Naive thymus-derived CD4-positive, alpha-beta T cell (primary cell): ENCODE measurements at places on chromosomes 12 and 14. TPM values are rescaled to one million over a fixed set of nuclear protein-coding genes. Genes with fewer than 3 reads are reported as not detected.

Gene KCNK10
- not detected for polyA plus RNA-seq

Gene ACVRL1
- polyA plus RNA-seq: not detected

Gene ESR2
- polyA plus RNA-seq: not detected

DNA sequence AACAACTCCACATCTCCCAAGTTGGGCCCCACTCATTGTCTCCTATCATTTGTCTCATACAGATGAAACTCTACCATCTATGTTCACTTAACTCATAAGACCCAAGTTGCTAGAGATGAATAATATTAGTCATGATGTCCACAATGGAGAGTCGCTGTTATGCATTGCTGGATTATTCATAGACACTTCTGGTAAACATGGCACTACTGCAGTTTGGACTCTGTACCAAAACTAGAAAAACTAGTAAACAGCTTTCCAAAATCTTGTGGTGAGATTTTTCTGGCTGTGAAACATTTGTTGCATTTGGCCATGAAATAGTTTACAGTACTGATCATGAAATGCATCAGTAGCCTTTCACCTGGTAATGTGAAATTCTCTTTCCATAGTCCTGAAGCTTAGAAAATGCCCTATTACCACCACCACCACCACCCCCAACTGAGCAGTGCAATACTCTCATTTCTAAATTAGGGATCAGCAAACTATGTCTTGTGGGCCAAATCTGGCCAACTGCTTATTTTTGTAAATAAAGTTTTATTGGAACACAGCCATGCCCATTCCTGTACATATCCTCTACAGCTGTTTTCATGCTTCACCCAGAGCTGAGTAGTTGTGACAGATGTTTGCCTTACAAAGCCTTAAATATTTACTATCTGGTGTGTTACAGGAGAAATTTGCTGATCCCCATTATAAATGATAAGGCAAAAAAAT, 236.5 kb downstream of the DPF3 start:
- DNase-seq: no peak
- H3K36me3 ChIP-seq: no peaks in the 10 kb centered on the region

DNA sequence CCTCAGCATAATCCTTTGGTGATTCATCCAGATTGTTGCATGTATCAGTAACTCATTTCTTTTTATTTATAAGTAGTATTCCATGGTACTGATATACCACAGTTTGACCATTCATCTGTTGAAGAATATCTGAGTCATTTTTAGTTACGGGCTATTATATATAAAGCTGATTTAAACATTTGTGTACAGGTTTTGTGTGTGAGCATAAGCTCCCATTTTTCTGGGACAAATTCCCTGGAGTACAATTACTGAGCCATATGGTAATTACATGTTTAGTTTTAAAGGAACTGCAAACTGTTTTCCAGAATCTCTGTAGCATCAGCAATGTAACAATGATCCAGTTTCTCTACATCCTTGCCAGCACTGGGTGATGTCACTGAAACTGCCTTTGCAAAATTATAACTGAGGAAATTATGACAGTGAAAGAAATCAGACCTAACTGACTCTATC, 236.2 kb upstream of the KRR1 start:
- no peak for DNase-seq
- no peaks in the 10 kb centered on the region for H3K4me1 ChIP-seq
- no peaks in the 10 kb centered on the region for H3K36me3 ChIP-seq
- no peak overlapping the region for H3K27ac ChIP-seq
- H3K27me3 ChIP-seq: no peaks in the 10 kb centered on the region

- H3K36me3 ChIP-seq: no peaks in the 10 kb centered on the region
- no peaks in the 10 kb centered on the region for H3K27me3 ChIP-seq
- no peak overlapping the region for H3K27ac ChIP-seq
These were observed 637 bp downstream of the GZMB start for GRCh38 chr14:24633353-24633752.

- no peaks in the 10 kb centered on the region for H3K4me1 ChIP-seq
- H3K27me3 ChIP-seq: no peaks in the 10 kb centered on the region
These were observed 1.3 kb upstream of the TAS2R14 start for GRCh38 chr12:10940389-10940788.

DNA sequence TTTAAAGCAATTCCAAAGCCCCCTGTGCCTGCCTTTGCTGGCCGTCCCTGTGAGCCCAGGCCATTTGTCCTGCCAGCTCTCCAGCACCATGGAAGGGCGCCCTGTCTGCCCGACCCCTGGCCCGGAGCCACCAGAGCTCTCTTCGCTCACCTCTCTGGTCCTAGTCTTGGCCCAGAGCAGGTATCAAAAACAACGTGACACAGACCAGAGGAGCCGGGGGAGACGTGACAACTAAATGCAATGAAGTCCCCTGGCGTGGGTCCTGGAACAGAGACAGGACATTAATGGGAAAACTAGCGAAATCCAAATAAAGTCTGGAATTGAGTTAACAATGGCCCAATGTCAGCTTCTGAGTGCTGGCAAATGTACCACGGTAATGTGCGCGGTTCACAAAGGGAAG, 83.2 kb upstream of the DIO3 start:
- H3K36me3 ChIP-seq: no peaks in the 10 kb centered on the region
- H3K27me3 ChIP-seq: no peaks in the 10 kb centered on the region
- DNase-seq: no peak

DNA sequence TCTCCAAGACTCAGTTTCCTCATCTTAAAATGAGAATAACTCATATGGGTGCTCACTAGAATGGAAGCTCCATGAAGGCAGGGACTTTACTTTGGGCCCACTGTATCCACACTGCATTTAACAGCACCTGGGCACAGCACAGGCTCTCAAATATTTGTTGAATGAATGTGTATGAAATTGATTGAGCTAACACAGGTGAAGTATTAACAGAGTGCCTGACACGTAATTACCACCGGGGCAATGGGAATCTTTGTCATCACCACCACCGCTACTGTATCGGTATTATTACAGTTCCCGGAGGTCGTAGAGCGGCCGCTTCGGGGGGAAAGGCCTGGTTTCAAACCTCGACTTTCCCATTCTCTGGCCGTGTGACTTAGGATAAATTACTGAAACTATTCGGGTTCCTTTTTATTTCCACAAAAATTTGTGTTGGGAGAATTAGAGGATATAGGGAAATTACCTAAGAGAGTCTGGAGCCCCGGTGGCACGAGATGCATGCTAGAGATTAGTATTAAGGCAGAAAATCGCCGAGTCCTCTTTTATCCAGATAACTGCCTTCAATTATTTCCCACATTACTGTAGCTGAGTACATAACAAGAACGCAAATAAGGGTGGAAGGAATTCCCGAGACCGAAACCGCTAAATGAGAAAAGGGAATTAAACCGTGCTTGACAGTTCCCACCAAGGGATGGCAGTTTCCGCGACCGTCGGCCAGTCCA, 1.0 kb upstream of the RIC8B start:
- H3K4me1 ChIP-seq: no peaks in the 10 kb centered on the region
- no peaks in the 10 kb centered on the region for H3K36me3 ChIP-seq
- no peaks in the 10 kb centered on the region for H3K27me3 ChIP-seq
- DNase-seq: no peak

DNA sequence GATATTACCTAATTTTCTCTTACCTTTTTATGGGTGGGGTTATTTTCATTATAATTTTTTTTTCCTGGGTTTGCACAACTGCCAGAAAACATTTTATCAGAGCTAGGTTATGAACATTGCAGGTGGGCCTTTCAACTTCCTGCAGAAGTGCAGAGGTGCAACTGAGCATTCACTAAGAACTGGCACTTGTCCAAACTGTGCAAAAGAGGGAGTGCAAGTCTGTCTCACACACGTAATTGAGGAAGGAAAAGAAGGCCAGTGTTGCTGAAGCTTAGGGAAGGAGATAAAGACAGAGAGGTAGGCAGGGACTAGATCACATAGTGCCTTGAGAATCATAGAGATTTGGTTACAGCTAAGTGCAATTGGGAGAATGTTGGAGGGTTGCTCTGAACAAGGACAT, 14.1 kb upstream of the AMN1 start:
- H3K4me3 ChIP-seq: no peak overlapping the region
- peaks cover 17% of the 10 kb centered on the region for H3K4me1 ChIP-seq
- DNase-seq: peak; percentile 15
- H3K36me3 ChIP-seq: no peaks in the 10 kb centered on the region
- no peak overlapping the region for H3K27ac ChIP-seq

- H3K4me3 ChIP-seq: no peak overlapping the region
- H3K4me1 ChIP-seq: peaks cover 40% of the 10 kb centered on the region
- peak overlapping the region; percentile 48 for H3K27ac ChIP-seq
- no peaks in the 10 kb centered on the region for H3K36me3 ChIP-seq
These were observed 176.9 kb downstream of the PRKCH start for GRCh38 chr14:61498303-61498702.

- no peaks in the 10 kb centered on the region for H3K27me3 ChIP-seq
- no peaks in the 10 kb centered on the region for H3K4me1 ChIP-seq
- no peak overlapping the region for H3K27ac ChIP-seq
- DNase-seq: no peak
- H3K4me3 ChIP-seq: no peak overlapping the region
- no peaks in the 10 kb centered on the region for H3K36me3 ChIP-seq
These were observed 23.9 kb downstream of the PRICKLE1 start for GRCh38 chr12:42565633-42566032.

- DNase-seq: no peak
- H3K4me1 ChIP-seq: no peaks in the 10 kb centered on the region
- no peaks in the 10 kb centered on the region for H3K36me3 ChIP-seq
- no peak overlapping the region for H3K4me3 ChIP-seq
These were observed 283.1 kb upstream of the SOX5 start for GRCh38 chr12:24232531-24232930.
